ENCODE measurements at places on chromosomes 6 and 20.

- no peak for DNase-seq
These were observed 50.0 kb upstream of the DTNBP1 start for GRCh38 chr6:15712797-15713196.

DNA sequence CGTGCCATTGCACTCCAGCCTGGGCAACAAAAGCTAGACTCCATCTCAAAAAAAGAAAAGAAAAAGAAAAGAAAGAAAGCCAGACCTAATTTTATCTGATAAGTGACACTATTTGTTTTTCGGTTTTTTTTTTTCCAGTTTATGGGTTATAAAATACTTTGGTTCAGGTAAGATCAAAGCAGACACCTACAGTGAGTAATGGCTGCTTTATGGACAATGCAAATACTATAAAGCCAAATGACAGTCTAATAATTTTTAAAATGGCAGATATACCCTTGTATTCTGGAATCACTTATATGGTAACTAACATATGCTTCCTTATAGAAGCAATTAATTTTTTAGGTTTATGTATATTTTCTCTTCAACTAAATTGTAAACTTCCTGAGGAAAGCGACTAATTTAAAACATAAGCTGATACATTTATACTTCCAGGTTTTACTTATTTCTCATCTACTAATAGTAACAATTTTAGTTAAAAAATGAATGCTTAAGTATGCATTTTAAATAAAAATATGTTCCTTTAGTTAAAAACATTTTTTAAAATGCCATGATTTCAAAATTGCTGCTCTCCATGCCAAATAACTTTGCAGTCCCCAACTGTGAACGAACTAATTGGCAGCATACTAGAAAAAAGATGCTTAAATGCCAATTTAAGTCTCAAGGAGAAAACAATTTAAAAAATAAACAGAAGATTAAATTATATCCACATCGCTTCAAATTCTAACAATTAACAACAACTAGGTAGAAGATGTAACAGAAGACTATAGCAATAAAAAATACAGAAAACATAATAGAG, 38.5 kb downstream of the KIAA0319 start:
- no peak for DNase-seq

DNA sequence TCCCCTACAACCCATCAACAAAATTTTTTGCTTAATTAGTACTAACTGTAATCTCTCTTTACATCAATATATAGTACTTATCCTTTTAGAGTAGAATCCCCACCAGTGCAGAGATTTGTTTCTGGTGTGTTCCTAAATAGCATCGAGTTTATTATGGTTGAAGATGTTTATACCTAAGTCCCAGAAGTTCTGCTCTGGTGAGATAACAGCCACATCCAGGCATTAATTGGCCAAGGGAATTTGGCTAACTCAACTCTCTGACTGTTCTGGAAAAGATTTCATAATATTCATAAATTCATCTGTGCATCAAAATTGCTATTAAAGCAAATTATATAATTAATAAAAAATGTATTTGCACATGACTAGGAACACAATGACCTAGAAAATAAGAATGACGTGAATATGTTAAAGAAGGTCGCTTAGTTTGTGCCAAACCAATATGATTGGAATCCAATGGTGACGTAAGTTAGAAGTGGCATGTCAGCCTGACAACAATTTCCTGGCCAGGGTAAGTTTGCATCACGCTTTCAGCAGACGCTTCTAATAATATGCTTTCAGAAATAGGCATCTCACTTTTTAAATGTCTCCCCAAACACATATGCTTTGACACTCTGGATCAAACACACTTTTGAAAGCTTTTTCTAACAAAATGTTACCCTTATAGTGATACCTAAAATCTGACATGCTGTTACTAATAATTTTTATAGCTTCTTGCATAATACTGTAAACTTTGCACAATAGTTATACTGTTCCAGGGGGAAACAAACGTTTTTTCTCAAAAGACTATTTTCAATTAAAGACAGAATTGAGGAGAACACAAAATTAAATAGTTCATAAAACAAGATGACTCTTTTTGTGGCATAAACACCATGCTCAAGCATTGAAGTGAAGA, 236.7 kb downstream of the TENT5A start:
- DNase-seq = no peak

DNA sequence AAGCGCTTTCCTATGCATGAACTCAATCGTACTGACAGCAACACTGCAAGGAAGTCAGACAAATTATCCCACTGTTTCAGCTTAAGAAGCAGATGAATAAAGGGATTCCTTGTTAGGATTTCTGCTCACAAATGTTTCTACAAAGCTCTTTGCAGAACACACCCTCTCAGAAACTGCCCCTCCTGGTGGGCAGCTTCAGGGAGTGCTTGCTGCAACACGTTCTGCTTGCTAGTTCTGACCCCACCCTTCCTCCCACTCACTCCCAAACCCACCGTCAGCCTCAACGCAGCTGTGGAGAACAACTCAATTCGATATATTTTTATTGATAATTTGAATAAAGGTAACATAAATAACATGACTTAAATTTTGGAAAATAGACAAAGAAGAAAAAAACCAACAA, 250.8 kb upstream of the PRDM1 start:
- no peak for DNase-seq

DNA sequence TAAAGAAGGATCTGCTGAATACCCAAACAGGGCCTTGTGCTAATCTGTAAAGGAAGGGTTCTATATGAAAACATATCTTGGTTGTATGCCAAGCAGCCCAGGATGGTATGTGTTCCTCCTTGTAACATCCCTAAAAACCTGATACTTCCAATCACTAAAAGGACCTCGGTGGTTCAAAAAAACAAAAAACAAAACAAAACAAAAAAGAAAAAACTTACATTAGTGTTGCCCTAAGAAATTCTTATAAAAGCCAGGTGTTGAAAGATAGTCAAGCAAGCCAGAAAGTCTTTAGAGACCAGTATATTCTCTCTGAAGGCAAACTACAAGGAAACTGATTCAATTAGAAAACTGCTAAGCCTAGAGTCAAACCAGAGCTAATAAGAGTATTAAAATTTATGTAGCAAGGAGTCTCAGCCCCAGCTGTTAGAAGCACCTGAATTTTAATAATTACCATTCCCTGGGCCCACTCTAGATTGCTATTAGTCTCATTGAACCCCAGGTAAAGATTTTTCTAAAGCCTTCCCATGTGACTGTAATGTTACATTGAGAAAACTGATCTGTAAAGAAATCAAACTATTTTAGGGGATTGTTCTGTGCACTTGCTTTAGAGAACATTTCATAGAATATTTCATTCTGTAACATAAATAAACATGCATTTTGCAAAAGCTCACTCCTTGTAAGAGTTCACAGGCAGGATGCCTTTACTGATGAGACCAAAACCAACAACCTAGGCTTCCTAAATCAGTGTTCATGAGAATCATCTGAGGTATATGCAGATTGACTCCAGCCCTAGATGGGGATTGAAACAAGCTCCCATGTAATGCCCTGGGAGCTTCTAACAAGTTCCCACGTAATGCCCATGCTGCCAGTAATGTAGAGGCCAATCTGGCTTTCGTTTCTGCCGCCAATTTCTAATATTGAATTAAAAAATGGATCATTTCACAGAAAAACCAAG, 95.2 kb upstream of the BTN3A2 start:
- no peak for DNase-seq

GRCh38 chr6:124714728-124715127, 247.5 kb upstream of the RNF217 start:
- no peak for DNase-seq

GRCh38 chr20:62768551-62769287, 27.6 kb upstream of the MRGBP start:
- no peak for DNase-seq

- no peak for DNase-seq
These were observed 6.8 kb downstream of the SLC22A3 start for GRCh38 chr6:160355001-160355400.

- no peak for DNase-seq
These were observed 190.3 kb downstream of the TENT5A start for GRCh38 chr6:81562169-81562568.

DNA sequence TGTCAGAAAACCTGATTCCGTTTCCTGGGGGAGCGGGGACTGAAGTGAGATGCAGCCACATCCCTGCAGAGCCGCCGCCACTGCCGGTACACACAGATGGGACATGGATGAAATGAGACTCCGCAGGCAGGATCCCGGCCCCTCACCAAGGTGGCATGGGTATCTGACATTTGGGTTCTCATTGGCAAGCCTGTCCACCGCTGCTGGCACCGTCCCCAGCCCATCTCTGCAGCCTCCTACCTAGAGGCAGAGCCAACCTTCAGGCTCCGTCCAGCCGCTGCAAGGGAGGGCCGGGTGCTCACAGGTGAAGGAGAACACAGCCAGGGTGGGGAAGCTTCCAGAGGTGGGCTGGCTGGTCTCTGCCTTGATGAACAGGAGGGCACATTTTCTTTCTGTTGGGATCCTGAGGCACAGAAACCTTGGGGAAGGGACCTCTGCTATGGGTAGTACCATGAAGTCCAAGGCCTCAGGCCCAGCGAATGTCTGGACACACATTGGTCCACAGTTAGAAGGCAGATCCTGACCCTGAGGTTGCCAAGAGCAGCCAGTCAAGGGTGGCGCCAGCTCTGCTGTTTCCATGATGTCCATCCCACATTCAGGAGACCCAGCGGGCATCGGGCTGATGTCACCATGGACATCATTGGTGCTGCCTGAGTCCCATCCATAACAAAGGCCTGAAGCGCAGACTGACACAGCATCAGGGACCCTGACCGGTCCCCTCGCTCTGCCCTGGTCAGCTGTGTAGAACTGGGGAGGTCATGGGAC, 177.4 kb downstream of the TAF4 start:
- no peak for DNase-seq

DNA sequence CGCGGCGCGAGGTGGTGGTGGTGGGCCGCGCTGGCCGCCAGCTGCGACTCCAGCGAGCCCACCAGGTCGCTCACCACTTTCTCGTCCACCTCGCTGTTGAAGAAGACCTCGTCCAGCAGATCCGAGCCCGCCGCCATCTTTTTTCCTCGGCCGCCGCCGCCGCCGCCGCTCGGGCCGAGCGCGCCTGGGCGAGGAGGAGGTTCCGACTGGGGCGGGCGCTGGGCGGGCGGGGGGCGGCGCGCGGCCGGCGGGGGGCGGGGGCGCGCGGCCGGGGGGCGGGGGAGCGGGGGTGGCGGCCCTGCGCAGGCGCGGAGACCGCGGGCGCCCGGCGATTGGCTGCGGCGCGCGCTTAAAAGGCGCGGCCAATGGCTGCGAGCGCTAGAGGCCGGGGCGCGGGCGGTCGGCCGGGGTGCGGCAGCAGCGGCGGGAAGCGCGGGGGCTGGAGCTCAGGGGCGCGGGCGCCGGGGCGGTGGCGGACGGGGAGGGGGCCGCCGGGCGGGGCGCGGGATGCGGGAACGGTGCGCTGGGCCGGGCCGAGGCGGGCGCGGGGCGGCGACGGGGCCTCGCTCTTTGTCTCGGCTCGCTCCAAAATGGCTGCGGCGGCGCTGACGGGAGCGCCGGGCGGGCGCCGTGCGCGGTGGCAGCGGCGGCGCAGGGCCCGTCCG, at the start of gene TAF4:
TSS of gene TAF4 (minus strand) at position 208 of the 665 bp plus-strand sequence. CDS start at position 137, 71 bp downstream.
- peak; percentile 60 for DNase-seq

DNA sequence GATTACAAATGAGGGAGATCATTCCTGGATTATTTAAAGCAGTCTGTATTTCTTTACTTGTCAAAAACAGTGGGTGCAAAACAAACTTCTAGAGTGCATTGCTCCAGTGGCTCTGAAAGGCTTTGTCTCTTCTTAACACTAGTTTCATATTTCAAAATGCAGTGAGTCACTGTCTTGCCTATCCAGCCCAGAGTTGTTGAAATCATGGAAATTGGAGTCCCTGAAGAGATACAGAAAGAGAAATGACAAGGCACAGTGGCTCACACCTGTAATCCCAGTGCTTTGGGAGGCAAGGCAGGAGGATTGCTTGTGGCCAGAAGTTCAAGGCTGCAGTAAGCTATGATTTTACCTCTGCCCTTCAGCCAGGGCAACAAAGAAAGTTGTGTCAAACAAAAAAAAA, 11.3 kb downstream of the SLC2A12 start:
- no peak for DNase-seq

- no peak for DNase-seq
These were observed 253.7 kb upstream of the RUNX2 start for GRCh38 chr6:45074439-45074838.

- DNase-seq = no peak
These were observed 295.5 kb upstream of the ADGRB3 start for GRCh38 chr6:68339488-68340131.

- no peak for DNase-seq
These were observed 1.8 kb downstream of the GJA1 start for GRCh38 chr6:121436960-121437850.

DNA sequence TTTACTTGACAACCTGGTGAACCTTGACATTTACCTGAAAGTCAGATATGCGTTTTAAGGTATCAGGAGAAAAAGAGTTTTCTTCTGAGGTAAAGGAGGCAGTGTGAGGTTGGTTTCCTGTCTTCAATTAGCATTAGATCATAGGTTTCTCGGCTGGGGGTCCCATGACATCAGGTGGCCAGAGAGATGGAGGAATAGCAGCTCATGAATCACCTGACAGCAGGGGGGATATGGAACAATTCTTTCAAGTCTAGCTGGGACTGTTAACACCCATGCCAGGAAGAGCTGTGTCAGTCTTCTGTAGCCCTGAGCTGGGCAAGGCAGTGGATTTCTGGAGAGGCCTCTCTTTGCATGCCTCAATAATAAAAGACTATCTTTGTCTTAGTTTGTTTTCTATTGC, 108.0 kb upstream of the TMEM170B start:
- no peak for DNase-seq

DNA sequence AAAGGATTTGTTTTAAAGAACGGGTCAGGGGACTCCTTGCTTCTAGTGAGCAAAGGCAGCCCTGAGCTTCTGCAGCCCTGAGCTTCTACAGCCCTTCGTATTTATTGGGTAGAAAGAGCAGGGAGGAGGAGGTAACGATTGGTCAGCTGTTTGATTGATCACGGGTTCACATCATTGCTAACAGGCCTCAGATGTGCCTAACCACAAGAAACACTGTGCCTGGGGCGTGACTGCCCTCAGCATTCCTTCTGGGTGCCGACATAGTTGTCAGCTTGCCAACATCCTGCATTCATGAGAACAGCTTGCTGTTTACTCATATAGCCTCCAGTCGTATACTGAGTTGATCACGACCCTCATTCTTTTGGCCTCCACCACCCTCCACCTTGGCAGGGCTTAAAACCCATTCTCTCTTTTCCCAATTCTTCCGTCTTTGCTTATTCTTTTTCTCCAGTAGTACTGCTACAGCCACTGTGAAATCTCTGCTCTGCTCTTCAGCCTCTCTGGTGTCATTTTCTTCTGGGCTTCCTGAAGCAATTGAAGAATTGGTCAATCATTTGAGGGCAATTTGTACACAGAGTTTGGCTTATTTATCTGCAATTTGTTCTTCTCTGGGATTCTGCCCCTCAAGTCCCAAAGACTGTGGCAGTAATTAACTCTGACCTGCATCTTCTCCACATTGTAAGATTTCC, 25.4 kb upstream of the NOP56 start:
- DNase-seq = no peak

DNA sequence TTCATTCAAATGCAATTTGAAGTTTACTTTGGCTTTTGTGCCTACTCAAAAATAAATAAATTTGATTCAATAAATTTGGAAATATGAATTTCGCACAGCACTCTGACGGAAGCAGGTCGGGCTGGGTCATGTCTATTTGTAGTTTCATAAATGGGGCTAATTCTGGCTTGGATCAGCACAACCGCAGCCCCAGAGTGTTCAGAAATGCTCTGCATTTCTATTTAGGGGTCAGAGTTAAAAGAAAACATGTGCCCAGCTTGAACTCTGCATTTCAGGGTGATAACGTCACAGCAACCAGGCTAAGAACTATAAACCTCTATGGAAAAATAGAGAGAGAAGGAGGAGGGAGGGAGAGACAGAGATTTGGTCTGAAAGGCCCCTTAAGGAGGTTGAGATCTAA, 480.9 kb upstream of the NOX3 start:
- DNase-seq = no peak

Measured in effector memory CD8-positive, alpha-beta T cell (primary cell).